ENCODE measurements at places on chromosomes 1 and 21.

- DNase-seq, result no peak
Measured at GRCh38 chr21:25845729-25846256, 111.0 kb downstream of the GABPA start.

- DNase-seq, result peak; percentile 51
Measured at GRCh38 chr1:155226910-155227260, 18.4 kb downstream of the MTX1 start.

DNA sequence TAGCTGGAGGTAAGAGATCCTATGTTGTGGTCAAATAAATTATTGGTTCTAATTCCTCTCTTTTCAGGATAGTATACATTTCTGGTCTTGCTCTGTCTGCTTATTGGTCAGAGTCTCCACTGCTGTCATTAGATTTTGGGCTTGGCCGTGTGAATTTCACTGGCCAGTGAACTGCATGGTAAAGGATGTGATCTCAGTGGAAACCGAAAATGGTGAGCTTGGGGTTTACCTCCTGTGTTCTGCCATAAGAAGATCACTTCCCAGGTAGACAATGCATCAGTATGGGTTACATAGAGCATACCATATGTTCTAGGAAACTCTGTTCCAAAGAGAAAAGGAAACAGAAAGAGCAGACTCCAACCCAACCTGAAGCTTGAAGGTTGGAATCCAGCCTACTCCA lies 1123.3 kb upstream of the B3GALT2 start:
- DNase-seq, result no peak

GRCh38 chr1:110710314-110710713 lies 35.6 kb upstream of the KCNA3 start:
- no peak for DNase-seq

DNA sequence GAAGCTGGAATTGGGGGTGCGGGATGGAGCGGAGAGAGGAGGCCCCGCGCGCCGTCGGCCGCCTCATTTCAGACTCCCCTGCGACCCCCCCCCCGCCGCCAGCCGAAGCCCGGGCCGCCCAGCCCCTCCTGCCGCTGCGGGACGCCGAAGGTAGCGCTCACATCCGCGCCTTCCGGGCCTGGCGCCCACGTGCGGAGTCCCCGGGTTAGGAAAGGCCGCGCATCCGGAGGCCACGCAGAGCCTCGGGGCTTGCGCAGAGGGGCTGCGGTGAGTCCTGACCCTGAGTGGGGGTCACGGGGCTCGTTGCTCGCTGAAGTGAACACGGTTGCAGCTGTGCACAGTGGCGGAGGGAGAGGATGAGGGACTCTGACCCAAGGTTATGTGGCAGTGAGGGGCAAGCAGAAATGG lies 552 bp upstream of the ZNF496 start:
- peak; percentile 8 for DNase-seq

- DNase-seq, result no peak
Measured at GRCh38 chr1:46150085-46150484, 17.7 kb upstream of the PIK3R3 start.

DNA sequence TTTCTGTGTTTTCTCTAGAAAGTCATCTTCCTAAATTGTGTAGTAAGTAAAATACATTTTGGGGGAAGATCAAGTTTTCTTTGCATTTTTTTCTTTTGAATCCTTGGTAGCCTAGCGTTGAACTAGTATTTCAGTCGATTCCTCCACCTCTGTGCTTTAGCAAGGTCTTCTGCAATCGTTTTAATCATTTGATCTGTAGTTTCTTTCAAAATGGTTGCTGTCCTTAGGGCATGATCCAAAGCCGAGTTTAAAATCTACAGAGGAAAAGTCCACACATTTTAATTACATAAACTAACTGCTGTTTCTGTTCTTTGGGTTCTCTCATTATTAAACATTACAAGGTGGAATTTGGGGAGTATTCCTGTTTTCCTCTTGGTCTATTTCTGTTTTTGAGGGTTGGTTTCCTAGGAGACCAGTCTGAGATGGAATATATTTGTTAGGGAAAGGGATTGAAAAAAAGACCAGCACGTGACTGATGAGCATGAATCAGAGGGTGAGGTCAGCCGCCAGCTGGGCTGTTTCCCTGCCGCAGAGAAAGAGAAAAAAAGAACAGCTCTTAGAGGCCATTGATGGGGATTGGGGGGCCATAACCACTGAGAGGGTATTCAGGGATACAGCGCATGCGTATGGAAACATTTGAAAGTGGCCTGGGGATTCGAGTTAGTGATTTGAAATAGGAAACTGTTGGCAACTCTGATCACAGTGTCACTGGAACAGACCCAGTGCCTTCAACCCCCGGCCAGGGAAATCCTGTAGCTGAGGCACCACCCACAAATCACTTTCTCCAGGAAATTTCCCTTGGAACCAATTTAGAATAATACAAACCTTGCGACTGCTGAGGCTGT lies 40.6 kb downstream of the AKNAD1 start:
- DNase-seq, result no peak

GRCh38 chr1:213123536-213123935 lies 72.5 kb downstream of the RPS6KC1 start:
- no peak for DNase-seq

GRCh38 chr1:116900471-116901365 lies 9.0 kb upstream of the PTGFRN start:
- DNase-seq, result no peak

GRCh38 chr1:89130716-89131115 lies 4.8 kb upstream of the GBP2 start:
- no peak for DNase-seq

- peak; percentile 47 for DNase-seq
Measured at GRCh38 chr1:160096274-160097116, 1.9 kb downstream of the IGSF8 start.

GRCh38 chr1:3863231-3863935 lies 6.1 kb downstream of the DFFB start:
- DNase-seq, result no peak

GRCh38 chr1:61754545-61754944 lies 12.3 kb downstream of the PATJ start:
- no peak for DNase-seq

- no peak for DNase-seq
Measured at GRCh38 chr1:176628775-176629174, 165.8 kb downstream of the PAPPA2 start.

DNA sequence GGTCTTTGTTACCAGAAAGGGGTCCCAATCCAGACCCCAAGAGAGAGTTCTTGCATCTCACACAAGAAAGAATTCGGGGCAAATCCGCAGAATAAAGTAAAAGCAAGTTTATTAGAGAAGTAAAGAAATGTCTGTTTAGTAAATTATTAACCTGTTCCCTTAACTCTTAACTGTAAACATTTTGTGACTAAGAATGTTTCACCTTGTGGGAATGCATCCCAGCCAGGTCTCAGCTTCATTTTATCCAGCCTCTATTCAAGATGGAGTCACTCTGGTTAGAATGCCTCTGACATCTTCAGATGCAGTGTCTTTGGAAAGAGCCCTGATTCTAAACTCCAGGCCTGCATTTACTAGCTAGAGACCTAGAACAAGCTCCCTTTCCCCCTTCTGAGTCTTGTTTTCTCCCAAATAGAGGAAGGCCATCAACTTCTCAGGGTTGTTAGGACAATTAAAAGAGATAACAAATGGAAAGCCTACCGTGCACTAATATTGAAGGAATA lies 4.5 kb upstream of the FABP3 start:
- DNase-seq, result no peak

DNA sequence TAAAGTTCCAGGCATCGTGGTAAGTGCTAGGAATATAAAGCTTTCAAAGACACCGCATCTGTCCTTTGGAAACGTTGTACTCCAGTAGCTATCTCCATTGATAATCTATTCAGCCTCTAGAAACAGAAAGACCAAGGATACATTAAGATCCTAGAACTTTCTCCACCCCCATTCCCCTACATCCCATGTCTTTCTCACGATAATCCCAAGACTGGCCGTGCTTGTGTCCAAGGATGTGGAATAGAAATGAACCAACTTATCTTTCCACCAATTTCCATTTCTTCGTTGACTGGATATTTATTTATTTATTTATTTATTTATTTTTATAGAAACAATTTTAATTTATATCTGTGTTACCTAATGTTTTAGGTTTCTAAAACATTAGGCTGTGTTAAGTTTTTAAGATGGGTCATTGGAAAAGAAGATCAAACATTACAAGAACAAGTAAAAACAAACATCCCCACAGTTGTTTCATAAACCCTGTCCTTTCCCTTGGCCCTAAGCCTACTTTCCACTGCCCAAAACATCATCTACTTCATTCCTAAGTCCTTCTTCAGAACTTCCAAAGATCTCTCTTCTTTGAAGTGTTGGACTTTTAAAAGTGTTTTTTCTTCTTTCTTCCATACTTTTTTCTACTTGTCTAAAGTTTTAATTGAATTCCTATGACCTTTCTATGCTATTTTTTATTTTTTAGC lies 39.7 kb downstream of the LRRC8C start:
- no peak for DNase-seq
